Gastroesophageal sphincter (tissue), 4 donors: ENCODE measurements at places on chromosomes 1 and 21. TPM values are rescaled to one million over a fixed set of nuclear protein-coding genes. Genes with fewer than 3 reads are reported as not detected.

TFF3 gene
- 6.4 TPM for total RNA-seq

GRCh38 chr1:42311138-42311537, 23.9 kb downstream of the FOXJ3 start:
- no peak for ATAC-seq

GRCh38 chr1:75130865-75131564, 3.2 kb upstream of the LHX8 start:
- ATAC-seq, result no peak

DNA sequence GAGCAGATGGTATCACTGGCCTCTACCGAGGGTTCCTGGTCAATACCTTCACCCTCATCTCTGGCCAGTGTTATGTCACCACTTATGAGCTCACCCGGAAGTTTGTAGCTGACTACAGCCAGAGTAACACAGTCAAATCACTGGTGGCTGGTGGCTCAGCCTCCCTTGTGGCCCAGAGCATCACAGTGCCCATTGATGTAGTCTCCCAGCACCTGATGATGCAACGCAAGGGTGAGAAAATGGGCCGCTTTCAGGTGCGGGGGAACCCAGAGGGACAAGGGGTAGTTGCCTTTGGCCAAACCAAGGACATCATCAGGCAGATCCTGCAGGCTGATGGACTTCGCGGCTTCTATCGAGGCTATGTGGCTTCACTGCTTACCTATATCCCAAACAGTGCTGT, 6.1 kb downstream of the SLC25A44 start:
- ATAC-seq, result no peak

DNA sequence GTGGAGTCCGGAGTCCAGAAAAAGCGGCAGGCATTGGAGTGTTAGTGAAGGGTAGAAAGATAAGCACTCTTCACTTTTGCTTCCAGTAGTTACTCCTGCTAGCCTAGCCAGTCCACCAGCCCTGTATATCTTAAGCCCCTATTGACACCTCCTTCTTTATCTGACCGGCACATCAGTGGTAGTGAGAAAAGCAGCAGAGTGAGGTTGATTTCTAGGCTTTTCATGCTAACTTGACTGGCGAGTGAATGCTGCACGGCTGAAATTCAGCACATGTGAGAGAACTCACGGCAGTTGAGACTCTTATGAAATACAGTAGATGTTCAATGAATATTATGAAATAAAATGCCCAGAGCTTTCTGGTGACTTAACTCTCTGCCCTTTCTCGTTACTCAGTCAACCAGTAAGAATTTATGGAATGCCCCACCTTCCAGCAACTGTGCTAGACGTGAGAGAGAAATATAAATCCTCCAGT, 128.2 kb downstream of the CACHD1 start:
- ATAC-seq, result no peak

TMEM61 gene
- total RNA-seq, result 2.5 TPM

SRGAP2C gene
- total RNA-seq, result 29.0 TPM

DNA sequence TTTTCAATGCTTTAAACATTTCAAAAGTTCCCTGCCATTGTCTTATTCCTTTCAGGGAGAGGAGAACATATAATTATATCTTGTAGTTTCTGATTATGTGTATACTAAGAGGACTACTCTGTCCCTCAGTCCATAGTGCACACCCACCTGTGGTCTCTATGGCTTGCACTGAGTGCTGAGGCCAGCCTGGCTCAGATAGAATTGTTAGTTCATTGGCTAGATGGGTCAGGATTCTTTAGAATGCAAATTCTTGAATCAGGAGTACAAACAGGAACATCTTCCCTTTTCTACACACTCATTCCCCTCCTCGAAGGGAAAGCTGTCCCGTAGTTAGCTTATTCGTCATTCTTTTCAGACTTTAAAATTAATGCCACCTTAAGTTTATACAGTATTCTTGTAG, 8.2 kb downstream of the BACH1 start:
- ATAC-seq, result no peak

DNA sequence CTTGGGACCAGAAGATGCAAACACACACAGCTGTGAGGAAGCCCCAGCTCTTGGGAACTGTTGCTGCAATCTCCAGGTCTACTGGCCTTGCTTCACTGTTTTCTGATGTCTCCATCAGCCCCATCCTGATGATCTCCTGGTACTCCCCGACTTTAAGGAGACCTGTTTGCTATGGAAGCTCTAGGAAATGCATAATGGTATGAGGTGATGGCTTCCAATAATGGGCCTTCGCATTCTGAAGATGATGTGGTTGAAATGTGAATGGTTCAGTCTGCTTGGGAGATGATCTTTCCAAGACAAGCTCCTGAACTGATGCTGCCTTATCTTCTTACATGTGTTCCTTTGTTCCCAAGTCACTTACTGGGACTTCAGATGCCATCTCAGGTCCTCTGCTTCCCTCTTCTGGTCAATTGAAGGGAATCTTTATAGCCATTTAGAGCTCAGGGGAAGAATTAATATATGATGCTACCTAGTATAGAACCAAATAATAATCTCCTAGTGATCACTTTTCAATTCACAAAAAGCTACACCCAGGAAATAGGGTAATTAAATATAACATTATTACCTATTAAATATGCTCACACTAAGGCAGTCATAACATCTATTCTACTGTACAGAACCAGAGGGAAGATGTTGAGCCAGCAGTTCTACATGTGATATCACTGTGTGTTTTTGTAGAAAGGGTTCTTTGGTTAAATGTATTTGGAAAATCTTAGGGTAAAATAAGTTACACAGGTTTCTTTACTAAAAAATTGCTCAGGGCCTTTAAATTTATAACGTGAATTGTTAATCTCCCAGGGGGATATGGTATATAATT, 73.9 kb upstream of the VTCN1 start:
- ATAC-seq, result no peak

DNA sequence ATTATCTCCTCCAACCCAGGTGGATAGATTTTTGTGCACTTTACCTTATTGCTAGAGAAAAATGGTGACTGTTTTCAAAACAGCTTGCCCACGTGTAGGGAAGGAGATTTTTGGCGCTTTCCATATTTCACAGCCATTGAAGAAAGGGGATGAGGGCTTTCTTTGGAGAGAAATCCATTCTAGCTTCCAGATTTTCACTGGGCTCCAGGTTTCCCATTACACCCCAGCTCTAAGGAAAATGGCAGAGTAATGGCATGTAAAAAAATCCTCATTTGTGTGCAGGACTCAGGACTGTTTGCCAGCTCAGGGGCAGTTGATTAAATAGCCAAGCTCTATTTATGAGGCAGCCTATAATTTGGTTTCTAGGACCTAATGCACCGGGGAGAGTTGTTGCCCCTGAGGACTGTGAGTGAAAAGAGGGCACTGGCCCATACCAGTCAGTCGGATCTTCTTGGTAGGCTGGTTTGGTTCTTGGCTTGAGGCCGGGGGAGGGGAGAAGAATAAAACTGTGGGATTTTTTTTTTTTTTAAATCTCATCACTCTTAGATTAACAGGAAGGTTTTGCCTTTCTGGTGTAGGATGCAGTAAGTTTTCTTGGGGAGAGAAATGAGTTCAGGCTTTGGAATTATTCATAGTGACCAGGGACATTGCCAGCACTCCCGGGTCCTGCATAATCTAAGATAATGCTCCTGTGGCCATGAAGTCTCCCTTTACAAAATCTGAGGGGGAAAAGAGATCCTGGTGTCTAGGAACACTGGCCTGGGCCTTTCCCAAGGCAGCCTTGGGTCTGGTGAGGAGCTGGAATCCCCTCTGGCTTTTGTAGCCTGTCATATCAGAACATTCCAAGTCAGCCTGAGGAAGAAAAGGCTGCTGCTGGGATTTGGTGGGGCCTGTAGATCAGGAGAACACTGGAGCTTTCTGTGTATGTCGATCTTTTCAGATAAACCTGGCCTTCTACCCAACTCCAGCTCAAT, 1.9 kb upstream of the ARID1A start:
- no peak for ATAC-seq

DNA sequence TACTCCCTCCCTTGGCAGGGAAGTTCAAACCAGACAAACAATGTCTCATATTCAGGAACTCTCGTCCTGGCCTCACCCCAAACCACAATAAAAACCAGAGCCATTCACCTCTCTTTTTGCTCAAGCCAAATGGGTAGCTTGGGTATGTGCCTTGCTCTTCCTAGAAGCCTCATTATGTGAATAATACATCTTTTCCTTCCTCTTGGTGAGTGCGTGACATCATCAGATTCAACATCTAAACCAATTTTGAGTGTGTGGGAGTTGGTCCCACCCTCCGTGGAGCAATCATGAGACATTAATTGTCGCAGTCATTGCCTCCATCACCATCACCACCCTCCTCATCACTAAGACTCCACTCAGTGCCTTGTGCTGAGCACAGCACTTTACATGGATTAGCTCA, 482.9 kb downstream of the PTPRU start:
- ATAC-seq, result no peak

DNA sequence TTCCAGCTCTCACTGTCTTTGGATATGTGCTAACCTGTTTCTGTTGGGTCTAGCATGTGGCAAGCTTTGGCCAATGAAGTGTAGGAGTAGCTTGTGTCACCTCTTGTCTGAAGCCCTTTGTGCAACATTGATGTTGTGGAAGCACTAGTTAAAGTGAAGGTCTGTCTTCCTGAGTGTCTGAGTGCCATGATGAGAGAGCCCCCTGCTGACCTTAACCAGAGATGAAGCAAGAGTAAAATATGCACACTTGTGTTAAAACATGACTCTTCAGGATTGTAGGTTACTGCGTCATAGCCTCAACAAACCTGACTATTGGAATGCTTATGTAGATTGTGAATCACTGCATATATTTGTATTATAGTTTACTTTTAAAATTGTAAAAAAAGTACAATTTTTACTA, 103.7 kb downstream of the NCAM2 start:
- no peak for ATAC-seq

SYT11 gene
- total RNA-seq, result 25.7 TPM

DNA sequence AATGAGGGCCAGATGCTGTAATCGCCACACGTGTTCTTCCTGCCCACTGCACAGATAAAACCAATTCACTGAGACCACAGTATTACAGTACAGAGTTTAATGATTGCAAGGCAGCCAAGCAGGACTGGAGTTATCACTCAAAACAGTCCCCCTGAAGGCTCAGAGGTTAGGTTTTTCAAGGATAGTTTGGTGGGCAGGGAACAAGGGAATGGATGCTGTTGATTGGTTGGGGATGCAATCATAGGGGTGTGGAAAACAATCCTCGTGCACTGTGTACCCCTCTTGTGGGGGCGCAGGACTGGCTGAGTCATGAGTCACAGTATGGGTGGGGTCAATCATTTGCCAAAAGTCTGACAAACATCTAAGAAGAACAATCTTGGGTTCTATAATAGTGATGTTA, 12.4 kb upstream of the USP1 start:
- no peak for ATAC-seq

GRCh38 chr1:13507075-13507474, 6.7 kb downstream of the LRRC38 start:
- ATAC-seq, result no peak

OR2M3 gene
- not detected for total RNA-seq

DNA sequence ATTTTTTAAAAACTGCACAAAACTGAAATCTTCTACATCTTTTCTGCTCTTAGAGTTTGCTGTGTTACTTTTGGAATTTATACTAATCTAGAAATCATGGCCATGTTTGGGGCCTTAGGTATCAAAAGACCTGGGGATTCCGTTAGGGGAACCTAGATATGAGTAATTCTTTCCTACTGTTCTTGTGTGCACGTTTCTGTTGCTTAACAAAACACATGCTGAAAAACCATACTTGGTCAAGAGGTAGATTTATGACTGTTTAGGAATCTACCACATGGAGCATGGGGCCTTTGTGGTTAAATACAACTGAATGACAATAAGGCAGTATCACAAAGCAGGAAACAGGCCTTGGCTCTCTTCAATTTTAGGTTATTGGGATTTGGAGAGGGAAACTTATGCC, 291.9 kb upstream of the USP25 start:
- no peak for ATAC-seq

- no peak for ATAC-seq
Observed at GRCh38 chr1:92536980-92537884, 50.5 kb upstream of the GFI1 start.

DNA sequence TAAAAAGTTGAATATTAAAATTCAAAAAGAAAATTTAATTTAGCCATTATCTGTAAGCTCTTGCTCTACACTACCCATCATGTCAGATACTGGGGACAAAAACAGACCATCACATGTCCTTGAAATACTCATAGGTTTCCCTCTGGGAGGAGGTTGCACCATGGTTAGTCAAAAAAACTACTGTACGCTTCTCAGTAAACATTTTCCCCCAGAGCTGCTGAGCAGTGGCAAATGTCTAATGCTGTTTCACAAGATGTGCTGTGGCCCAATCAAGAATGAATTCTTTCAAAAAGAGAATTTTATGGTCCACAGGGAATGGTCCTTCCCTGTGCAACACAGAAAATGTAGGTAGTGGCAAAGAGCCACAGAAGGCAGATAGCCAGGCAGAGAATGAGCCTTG, 6.1 kb downstream of the SLC25A24 start:
- peak; percentile 51 for ATAC-seq

DNA sequence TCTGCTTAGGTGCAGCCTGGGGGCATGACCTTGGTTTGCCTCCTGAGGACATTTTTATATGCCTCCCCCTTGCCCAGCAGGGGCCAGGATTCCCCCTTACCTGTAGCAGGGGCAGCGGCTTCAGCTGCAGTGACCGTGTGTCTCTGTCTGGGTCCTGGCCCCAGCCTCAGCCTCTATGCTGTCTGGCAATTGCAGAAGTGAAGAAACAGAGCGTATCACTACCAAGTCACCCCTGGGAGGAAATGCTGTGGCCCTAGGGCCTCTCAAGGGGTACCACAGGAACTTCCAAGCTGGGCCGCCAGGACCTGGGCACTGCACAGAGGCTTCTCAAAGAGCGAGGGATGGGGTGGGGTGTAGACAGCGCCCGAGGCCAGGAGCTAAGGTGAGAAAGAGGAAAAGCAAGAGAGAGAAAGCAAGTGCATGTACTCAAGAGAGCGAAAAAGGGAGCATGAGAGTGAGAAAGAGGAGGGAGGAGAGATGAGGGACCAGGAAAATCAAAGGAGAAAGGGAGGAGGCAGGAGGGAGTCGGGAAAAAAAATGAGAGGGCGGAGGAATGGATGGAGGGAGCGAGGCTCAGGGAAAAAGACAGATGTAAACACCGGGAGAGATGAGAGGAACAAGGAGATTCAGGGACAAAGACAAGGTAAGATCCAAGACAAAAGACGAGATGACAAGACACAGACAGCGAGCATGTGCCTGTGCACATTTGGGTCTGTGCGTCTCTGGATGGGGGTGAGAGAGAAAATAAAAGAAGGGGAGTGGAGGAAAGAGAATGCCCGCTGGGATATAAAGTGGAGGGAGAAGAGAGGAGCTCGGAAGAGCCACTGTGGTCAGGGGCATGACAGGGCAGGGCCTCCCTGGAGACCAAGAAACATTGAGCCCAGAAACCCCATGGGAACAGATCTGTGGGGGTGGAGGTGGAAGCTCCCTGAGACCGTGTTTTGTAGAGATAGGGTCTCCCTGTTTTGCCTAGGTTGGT, at the start of gene PTAFR:
Gene PTAFR, minus strand, starts transcription at position 199 of the 979 bp plus-strand sequence. CDS start 25,669 bp downstream, outside the sequence.
- ATAC-seq, result peak; percentile 8

DNA sequence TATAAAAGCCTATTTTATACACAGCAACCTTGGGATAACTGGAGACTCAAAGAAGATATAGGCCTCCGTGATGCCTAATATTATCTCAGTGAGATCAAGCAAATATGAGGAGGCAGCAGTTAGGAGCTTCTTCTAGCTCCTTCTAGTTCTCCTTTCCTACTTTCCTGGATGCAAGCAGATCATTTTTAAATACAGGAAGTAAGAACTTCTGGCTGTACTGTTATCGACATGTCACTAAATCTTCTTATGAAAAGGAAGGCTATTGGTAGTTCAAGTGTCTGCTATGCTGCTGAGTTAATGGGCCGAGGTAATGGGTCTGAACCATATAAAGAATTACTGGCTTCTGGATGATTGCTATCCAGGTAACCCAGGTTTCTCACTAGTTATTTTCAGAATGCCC, 15.9 kb downstream of the HSPA13 start:
- ATAC-seq, result no peak

GRCh38 chr1:169090308-169090899, 16.1 kb upstream of the ATP1B1 start:
- ATAC-seq, result no peak

IGSF8 gene
- total RNA-seq, result 19.8 TPM
